ENCODE measurements at places on chromosomes 7 and 10.

DNA sequence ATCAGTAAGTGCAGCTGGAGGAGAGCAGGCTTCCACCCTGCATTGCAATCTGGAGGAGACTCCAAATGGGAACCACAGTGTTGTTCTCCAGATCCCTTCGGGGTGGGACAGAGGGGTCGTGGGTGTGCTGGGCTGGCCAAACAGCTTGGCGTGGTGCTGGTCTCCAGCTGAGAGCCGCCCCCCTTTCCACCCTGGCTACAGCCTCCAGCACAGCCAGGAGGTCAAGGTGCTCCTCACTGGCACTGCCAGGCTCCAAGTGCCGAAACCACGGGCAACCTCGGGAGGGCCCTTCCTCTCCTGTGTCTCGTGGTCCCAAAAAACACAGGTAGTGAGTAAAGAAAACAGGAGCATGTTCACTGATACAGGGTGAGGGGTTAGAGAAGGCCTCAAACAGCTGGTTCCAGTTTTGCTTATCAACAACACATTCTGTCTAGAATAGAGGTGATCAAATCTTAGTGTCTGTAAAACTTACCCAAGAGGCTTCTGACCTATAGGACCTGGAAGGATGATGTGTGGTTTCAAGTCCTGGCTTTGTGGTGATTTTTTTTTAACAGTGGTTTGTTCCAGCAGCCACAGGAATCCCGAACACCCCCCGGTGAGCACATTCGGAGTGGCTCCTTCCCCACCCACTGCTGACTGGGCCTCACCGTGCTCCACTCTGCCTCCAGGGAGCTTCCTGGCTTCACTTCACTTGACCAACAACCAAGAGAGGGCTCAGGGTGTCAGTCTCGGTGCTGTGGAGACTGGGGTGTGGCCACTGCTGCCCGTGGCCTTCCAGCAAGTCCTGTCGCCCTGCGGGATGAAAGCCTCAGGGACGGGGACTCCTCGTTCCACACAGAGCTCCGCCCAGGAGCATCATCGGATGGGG is 31.2 kb upstream of the EN2 start:
- DNase-seq, result no peak

DNA sequence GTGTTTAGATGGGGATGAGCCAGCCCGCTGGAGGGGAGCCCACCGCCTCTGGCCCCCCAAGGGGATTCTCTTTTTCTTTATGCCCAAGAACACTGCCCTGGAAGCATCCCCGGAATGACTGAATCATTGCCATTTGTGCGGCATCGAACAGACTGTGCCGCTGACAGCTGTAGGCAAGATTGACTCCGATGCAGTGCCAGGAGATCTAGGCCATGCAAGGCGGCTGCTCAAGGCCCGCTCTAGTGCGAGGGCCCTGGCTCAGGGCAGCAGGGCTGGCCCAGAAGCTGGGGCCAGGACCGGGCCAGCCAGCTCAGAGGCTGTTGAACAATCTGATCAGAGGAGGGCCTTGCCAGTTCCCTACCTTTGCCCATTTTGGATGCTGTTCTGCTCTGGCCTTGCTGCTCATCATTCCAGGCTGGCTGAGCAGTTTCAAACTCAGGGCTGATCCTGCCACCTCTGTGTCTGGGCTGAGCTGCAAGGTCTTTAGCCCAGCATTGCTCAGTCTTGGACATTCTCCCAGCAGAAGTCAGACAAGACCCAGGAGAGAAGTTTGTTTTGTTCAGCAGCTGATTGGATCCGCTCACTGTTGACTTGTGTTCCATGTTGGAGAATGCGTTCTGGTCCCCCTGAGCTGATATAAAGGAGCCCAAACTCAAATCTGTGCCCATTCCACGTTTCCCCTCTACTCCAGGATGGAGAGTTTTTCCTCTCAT is 485.3 kb upstream of the GALNT17 start:
- no peak for DNase-seq

GRCh38 chr10:116490028-116490662 is 55.6 kb upstream of the PNLIP start:
- DNase-seq, result no peak

- DNase-seq, result no peak
Observed at GRCh38 chr10:30502266-30503060, 68.5 kb downstream of the MAP3K8 start.

DNA sequence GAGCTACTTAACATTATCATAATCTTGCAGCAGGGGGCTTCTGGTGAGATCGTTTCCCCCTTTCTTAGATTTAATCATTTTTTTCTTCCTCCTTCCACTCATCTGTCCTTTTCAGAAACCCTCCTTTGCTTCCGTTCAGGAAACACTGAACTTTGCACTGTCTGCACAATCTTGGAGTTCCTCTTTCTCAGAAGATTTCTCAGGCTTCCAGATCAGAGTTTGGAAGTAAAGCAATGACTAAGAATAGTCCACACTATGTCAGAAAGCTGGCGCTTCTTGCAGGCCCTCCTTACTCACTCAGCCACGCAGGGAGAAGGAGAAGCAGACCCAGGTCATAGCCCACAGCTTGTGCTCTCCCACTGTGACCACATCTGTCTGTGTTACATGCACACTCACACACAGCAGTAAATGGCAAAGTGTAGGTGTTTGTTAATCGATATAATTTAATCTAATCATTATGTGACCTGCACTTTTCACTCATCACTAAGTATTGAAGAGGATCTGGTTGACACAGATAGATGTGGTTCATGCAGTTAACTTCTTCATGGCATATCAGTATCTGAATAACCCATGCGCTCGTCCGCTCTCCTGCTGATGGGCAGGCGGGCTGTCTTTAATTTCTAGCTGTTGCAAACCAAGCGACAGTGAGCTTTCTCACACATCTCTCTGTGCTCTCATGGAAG is 30.2 kb downstream of the ALOX5 start:
- no peak for DNase-seq

DNA sequence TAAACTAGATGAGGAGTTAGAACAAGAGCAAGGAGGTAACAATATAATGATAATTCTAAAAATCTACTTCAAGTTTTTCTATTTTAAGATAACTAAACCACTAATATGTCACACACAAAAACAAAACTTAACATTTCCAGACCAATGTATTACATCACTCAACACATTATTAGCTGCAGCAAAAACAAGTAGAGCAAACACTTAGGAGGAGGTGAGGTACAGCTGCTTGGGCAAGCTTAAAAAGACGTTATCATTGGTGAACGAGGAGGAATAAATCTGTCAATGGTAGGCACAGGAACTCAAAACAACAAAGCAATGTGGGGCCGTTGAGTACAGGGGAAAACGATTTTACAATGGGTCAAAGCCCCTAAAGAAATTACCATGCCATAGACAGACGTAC is 58.8 kb downstream of the EZH2 start:
- no peak for DNase-seq

DNA sequence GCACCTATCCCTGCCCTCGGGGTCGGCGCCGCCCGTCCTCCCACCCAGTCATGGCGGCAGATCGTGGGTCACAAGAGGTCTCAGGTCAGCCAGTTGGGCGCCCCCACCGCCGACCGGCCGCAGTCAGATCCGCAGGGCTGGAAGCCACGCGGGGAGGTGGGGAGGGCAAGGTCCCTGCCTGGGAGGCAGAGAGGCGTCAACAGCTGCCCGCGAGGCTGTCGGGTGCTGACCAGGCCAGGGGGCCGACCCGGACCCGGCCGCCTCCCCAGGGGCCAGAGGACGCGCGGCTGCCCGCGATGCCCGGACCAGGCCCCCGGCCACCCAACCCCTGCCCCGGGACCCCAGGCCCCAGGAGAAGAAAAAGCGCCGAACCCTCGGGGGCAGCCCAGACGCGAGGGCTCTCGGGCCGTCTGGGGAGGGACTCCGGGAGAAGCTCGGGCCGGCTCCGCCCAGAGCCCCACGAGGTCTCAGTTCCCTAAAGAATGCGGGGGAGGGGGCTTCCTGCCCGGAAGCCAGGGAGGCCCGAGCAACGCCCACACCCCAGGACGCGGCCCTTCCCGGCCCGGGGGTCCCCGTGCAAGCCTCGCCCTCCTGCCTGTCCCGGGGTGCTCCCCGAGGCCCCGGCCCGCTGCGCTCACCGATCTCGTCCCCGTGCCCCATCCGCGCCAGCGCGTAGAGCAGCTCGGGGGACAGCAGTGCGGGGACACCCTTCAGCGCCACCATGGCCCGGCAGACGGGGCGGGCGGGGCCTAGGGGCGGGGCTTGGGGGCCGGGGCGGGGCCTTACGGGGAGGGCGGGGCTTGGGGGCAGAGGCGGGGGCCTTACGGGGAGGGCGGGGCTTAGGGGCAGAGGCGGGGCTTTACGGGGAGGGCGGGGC is at the start of gene FUOM:
FUOM (minus strand) TSS at position 735 of the 877 bp plus-strand sequence; CDS start at position 723, 12 bp downstream.
- DNase-seq, result no peak

GRCh38 chr10:11772575-11773288 is 30.6 kb downstream of the ECHDC3 start:
- DNase-seq, result no peak

- DNase-seq, result no peak
Observed at GRCh38 chr10:35722636-35723035, 80.5 kb upstream of the FZD8 start.

DNA sequence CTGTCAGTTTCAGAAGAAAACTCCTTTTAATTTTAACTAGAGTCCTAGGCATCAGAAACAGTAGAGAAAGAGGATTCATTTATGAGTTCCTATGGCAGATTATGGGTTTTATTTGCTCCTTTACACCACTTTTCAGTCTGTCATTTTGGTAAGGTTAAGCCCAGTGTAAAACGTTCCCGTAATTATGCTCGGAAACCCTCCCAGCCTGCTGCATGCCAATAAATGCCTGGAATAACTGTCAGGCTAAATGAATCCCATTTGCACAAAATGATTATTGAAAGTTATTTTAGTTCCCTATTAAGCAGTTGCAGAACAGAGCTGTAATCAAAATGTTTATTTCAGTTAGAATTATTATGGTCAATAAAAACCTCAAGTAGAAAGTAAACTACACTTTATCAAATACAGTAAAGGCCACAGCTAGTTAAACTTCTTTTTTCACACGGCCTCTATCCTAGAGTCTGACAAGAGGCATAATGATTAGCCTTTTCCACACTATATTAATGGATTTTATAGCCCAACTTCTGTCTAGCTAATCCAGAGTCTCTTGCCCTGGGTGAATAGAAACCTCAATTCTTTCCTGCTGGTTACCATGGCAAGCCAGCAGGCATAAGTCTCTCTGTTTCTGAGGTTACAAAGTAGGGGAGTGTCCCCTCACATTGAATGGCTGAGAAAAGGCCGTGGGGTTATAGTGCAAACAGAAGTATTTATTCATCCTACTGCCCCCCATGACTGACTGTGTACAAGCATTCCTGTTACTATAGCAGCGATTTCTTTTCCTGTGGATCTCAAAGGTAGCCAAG is 80.8 kb upstream of the NPVF start:
- no peak for DNase-seq

- DNase-seq, result no peak
Observed at GRCh38 chr7:127404286-127405072, 12.0 kb upstream of the ZNF800 start.

DNA sequence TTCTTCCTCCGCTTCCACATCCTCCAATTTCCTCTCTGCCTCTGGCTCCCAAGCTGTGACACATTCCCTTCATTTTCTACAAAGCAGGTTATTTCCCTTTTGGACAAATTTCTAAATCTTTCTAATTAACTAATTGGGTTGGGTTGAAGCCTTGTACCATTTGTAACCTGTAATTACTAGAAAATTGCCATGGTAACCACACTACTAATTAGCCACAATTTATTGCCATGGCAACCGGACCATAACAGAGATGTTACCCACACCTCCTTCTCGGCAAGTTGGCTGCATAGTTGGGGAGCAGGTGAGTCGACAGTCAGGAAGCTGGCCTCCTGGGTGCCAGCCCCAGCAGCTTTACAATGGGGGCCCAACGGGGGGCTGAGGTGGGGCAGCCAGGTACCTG is 61.6 kb downstream of the GOLGA7B start:
- DNase-seq, result no peak

DNA sequence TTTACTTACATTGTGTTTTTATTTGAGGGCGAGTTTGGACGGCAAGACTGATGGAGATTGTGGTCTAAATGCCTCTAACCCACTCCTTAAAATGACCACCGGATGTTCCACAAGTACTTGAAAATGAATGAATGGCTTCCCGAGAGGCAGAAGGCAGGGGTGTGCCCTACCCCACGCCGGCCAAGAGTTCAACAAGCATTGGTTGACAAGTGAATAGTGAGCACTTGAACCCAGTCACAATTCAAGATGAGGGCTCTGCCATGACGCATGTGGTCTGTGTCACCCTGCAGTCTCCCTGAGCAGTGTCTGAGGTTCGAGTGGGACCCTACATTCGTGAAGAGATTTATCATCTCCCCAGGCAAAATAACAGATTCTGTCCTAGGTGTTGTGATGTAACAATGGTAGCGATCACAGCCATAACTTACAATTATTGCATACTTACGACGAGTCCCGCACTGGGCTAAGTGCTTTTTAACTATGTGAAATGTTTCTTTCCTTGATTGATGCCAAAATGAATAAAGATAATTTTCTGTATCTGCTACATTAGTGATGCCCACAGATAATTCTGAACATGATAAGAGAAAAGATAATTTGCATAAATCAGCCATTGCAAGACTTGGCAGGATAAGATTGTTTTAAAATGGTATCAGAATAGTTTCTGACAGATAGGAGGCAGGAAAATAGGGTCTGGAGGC is 305.4 kb downstream of the WDR37 start:
- DNase-seq, result no peak

- no peak for DNase-seq
Observed at GRCh38 chr10:81248886-81249285, 626.1 kb upstream of the NRG3 start.

- DNase-seq, result no peak
Observed at GRCh38 chr7:47340517-47340916, 241.4 kb downstream of the TNS3 start.

GRCh38 chr7:33678569-33679335 is 226.6 kb upstream of the BMPER start:
- no peak for DNase-seq

DNA sequence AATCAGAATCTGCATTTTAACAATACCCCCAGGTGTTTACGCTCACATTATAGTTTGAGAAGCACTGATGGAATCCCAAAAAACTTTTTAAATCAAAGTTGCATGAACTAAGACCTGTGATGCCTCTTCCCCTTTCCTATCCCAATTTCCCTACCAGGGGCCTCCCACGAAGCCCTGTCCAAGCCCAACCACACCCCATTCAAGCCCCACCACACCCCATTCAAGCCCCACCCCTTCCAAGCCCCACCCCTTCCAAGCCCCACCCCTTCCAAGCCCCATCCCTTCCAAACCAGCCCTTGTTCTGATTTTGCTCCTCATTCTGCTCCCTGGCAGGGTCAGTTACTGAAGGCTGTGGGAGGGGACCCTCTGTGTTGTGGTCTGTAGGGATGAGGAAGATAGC is 9.8 kb upstream of the AQP1 start:
- no peak for DNase-seq

GRCh38 chr7:117143580-117143979 is 179.3 kb downstream of the WNT2 start:
- no peak for DNase-seq

GRCh38 chr7:16951483-16952080 is 69.8 kb upstream of the AGR3 start:
- DNase-seq, result no peak

- no peak for DNase-seq
Observed at GRCh38 chr10:21030091-21030490, 133.0 kb upstream of the NEBL start.

GRCh38 chr7:29102558-29103151 is 43.7 kb downstream of the CPVL start:
- DNase-seq, result no peak

- DNase-seq, result no peak
Observed at GRCh38 chr7:8762803-8763202, 329.4 kb downstream of the NXPH1 start.

GRCh38 chr7:14902589-14903067 is at the start of gene DGKB:
Gene DGKB, minus strand, starts transcription at chr7:14902751.
- no peak for DNase-seq
